ENCODE measurements at places on chromosomes 4 and X. TPM values are rescaled to one million over a fixed set of nuclear protein-coding genes. Genes with fewer than 3 reads are reported as not detected.

TAF7L gene
- total RNA-seq = not detected

PAGE5 gene
- total RNA-seq = not detected

ATP2B3 gene
- not detected for total RNA-seq

LONRF3 gene
- 27.6 TPM for total RNA-seq

CENPVL1 gene
- total RNA-seq = not detected

RASL11B gene
- total RNA-seq = 0.41 TPM

CT45A7 gene
- total RNA-seq = not detected

PWWP3B gene
- 0.44 TPM for total RNA-seq

GRCh38 chr4:36138220-36138619 lies 106.1 kb downstream of the ARAP2 start:
- H3K36me3 ChIP-seq = no peaks in the 10 kb centered on the region
- H3K4me3 ChIP-seq = no peak overlapping the region
- no peaks in the 10 kb centered on the region for H3K27me3 ChIP-seq
- no peaks in the 10 kb centered on the region for H3K4me1 ChIP-seq
- no peak overlapping the region for H3K27ac ChIP-seq

DNA sequence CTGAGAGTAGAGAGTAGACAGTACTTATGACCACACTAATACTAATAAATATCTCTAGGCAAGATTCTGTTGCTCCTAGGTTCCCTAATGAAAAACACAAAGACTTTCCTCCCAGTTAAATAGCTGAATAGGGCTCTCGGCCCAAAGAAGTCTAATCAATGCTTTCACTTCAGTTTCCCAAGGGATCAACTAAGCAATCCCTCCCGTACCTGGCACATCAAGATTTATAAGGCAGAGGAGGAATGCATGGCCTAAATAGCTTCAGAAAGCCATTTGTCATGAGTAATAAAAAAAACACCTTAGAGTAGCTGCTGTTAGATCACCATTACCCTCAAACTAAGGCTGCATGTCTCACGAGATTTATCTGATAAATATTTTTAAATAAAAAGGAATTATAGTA lies 56.8 kb upstream of the EXOC1L start:
- no peaks in the 10 kb centered on the region for H3K4me1 ChIP-seq
- no peak overlapping the region for H3K4me3 ChIP-seq
- H3K27ac ChIP-seq = no peak overlapping the region
- DNase-seq = no peak
- no peaks in the 10 kb centered on the region for H3K27me3 ChIP-seq

DNA sequence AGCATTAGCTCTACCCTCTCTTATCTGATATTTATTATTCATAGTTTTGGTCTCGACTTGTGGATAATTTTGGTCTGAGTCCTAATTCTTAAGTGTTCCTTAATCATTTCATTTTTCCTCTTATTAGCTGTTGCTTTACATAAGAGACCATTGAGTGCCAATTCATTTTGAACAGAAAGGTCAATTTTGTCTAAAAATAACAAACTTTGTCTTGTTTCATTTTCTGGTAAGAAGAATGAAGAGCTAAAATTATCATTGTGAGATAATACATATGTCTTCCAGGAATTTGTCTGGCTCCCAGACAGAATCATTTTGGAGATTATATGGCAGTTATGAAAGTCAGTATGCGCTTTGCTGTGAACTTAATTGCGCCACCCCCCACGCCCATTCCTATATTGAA lies 1471.8 kb downstream of the PCDH7 start:
- H3K36me3 ChIP-seq = no peaks in the 10 kb centered on the region
- H3K4me1 ChIP-seq = no peaks in the 10 kb centered on the region
- no peak overlapping the region for H3K27ac ChIP-seq
- DNase-seq = no peak
- H3K4me3 ChIP-seq = no peak overlapping the region
- H3K27me3 ChIP-seq = no peaks in the 10 kb centered on the region

- H3K27me3 ChIP-seq = no peaks in the 10 kb centered on the region
- no peak overlapping the region for H3K27ac ChIP-seq
- no peaks in the 10 kb centered on the region for H3K4me1 ChIP-seq
- no peaks in the 10 kb centered on the region for H3K36me3 ChIP-seq
These were observed 840.8 kb upstream of the HTR2C start for GRCh38 chrX:113743069-113743468.

DNA sequence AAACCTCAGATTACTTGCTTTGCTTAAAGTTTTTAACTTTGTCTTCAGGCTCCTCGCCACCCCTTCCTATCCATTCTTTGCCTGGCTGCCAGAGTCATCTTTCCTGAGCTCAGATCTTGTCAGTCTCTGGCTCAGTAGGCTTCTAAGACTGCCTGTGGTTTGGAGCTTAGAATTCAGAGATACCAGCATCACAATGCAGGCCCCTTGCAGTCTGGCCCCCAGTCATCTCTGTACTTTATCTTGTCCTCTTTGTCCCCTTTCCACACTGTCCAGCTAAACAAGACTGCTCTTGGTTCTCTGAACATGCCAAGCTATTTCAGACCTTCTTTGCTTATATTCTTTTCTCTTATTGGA lies 3.0 kb downstream of the KIAA0232 start:
- H3K27ac ChIP-seq = no peak overlapping the region
- no peak for DNase-seq
- peaks cover 42% of the 10 kb centered on the region for H3K4me1 ChIP-seq

GRCh38 chr4:110198049-110198434 lies 373 bp downstream of the ELOVL6 start:
- DNase-seq = no peak
- H3K27ac ChIP-seq = peak overlapping the region; percentile 24
- peak overlapping the region; percentile 96 for H3K4me3 ChIP-seq
- no peaks in the 10 kb centered on the region for H3K36me3 ChIP-seq

DNA sequence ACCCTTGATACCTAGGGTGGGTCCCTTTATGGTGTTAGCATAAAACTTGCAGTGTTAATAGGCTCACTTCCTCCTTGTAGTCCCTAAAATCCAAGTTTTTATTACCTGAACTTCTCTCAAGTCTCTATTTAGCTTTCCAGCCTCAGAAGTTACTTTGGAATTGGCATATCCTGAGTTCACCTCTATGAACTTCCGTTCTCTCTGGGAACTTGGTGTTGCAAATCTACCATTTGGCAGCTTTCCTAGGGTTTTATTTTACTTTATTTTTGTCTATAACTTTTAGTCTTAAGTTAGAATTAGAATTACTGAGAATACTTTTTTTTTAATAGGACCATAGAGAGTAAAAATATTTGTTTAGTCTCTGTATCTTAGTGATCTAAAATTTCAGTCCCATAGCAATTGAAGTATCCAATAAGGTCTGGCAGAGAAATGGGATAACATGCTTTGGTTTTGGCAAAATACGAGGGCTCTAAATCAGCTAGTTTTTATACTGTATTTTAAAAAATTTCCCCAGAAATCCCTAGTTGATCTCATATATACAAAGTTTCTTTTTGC lies 30.3 kb upstream of the NAF1 start:
- H3K36me3 ChIP-seq = no peaks in the 10 kb centered on the region
- H3K4me3 ChIP-seq = no peak overlapping the region
- no peaks in the 10 kb centered on the region for H3K27me3 ChIP-seq

- DNase-seq = no peak
- H3K27ac ChIP-seq = no peak overlapping the region
- H3K4me3 ChIP-seq = no peak overlapping the region
- H3K36me3 ChIP-seq = no peaks in the 10 kb centered on the region
These were observed 25.5 kb downstream of the GPAT3 start for GRCh38 chr4:83561381-83561780.

GRCh38 chrX:136055651-136056221 lies 70.5 kb downstream of the SLC9A6 start:
- peak overlapping the region; percentile 62 for H3K27ac ChIP-seq
- no peaks in the 10 kb centered on the region for H3K27me3 ChIP-seq
- DNase-seq = no peak
- no peaks in the 10 kb centered on the region for H3K36me3 ChIP-seq

DNA sequence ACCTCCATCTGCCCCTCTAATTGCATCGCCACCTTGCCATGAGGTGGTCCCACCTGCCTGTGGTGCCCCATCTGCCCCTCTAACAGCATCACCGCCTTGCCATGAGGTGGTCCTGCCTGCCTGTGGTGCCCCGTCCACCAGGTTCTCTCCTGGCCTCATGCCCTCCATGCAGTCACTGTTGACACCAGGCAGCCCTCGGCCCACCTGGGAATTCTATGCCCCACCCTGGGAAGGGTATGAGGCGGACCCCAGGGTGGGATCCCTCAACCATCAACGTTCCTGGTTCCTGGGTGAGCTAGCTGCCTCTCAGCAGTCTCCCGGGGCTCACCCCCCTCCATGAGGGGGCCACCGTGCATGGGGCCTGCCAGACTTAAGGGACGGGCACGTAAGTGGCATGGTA lies 38.9 kb downstream of the ACOX3 start:
- DNase-seq = peak; percentile 39
- H3K27me3 ChIP-seq = no peaks in the 10 kb centered on the region
- peak overlapping the region; percentile 53 for H3K27ac ChIP-seq
- no peak overlapping the region for H3K4me3 ChIP-seq
- H3K36me3 ChIP-seq = peaks cover 63% of the 10 kb centered on the region
- H3K4me1 ChIP-seq = peaks cover 14% of the 10 kb centered on the region

DNA sequence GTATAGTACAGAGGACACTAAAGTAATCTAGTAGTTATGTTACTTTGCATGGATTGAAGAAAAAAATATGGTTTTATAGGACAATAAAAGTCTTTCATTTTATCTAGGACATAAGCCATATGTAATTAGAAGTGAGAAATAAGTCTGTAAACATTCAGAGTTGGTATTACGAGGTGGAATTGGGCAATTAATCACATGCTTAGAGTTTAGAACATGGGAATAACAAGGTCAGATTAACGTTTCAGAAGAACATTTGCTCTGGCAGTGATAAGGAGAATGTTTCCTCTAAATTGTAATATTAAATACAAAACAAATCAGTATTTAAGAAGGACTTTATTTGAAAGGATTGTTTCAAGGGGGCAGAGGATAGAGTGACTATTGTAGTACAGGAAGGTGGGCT lies 15.6 kb upstream of the SULT1E1 start:
- no peaks in the 10 kb centered on the region for H3K27me3 ChIP-seq
- no peak for DNase-seq
- H3K4me3 ChIP-seq = no peak overlapping the region
- H3K36me3 ChIP-seq = no peaks in the 10 kb centered on the region

- no peak overlapping the region for H3K4me3 ChIP-seq
- no peak for DNase-seq
- H3K27me3 ChIP-seq = no peaks in the 10 kb centered on the region
- H3K4me1 ChIP-seq = no peaks in the 10 kb centered on the region
- H3K36me3 ChIP-seq = peaks cover 15% of the 10 kb centered on the region
These were observed 16.8 kb downstream of the SCFD2 start for GRCh38 chr4:53349091-53349491.

GRCh38 chrX:149060921-149061320 lies 444.2 kb downstream of the IDS start:
- no peak overlapping the region for H3K27ac ChIP-seq
- no peaks in the 10 kb centered on the region for H3K36me3 ChIP-seq
- H3K27me3 ChIP-seq = no peaks in the 10 kb centered on the region
- H3K4me3 ChIP-seq = no peak overlapping the region
- DNase-seq = no peak

DNA sequence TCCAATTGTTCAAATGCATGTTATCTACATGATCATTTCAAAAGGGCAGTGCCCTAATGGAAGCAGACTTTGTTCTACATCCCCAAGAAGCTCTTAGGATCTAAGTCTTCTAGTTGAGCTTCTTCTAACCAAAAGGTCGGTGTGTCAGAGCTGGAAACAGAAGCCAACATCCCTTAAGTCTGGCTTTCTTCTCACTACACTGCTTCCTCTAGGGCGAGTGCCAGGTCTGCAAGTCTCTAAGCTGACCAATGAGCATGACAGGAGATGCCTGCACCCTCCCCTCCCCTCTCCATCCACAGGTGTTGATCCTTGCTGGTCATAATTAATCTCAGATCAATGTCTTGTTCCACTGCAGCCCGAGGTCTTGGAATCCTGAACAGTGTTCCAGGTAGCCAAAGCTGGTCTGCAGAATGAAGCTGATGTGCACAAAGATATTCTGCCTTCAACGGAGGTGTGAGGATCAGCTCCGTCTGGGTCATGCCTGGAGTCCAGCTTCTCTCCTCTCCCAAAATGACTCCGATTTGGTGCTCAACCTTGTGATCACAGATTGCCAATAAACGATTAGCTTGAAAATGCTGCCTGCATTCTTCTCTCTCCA lies 44.1 kb downstream of the WDR1 start:
- H3K36me3 ChIP-seq = peaks cover 51% of the 10 kb centered on the region
- H3K27ac ChIP-seq = no peak overlapping the region
- H3K4me1 ChIP-seq = no peaks in the 10 kb centered on the region
- no peaks in the 10 kb centered on the region for H3K27me3 ChIP-seq
- no peak for DNase-seq
- H3K4me3 ChIP-seq = no peak overlapping the region

GRCh38 chrX:23937100-23937499 lies 29.3 kb downstream of the CXorf58 start:
- H3K27ac ChIP-seq = no peak overlapping the region
- no peaks in the 10 kb centered on the region for H3K4me1 ChIP-seq
- H3K27me3 ChIP-seq = no peaks in the 10 kb centered on the region

DNA sequence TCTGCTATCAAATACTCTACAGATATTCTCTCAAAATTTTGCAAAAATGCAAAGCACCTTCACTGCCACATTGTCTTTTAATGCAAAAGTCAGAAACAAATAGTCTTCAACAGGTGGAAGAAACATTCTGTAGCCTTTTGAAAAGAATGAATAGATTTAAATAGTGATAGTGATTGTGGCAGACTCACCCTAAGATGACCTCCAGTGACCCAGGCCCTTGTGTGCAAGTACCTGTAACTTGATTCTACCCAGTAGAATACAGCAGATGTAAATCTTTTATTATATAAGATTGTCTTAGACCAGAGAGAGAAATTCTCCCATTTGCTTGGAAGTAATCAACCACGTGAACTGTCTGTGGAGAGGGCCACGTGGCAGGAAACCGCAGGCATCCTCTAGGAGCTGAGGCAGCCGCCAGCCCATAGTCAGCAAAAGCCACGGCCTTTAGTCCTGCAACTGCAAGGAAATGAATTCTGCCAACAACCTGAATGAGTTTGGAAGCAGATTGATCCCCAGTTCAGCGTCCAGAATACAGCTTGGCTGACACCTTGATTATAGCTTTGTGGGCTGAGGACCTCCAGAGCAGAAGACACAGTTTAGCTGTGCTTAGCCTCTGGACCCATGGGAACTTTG lies 272.5 kb downstream of the ARHGAP10 start:
- H3K4me1 ChIP-seq = peaks cover 13% of the 10 kb centered on the region
- no peaks in the 10 kb centered on the region for H3K36me3 ChIP-seq
- H3K27me3 ChIP-seq = no peaks in the 10 kb centered on the region
- no peak overlapping the region for H3K4me3 ChIP-seq
- DNase-seq = no peak
- no peak overlapping the region for H3K27ac ChIP-seq

DNA sequence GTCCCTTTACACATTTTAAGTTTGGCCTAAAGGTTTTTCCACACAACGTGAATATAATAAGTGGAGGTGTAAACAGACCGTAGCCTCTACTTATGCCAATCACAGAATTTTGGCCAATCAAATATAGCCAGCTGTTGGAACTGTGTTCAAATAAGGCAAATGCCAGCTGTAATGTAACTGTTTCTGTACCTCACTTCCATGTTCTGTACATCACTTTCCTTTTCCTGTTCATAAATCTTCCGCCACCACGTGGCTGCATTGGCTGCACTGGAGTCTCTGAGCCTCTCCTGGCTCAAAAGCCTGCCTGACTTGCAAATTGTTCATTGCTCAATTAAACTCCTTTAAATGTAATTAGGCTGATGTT lies 105.1 kb upstream of the SMIM31 start:
- no peak overlapping the region for H3K4me3 ChIP-seq
- H3K27me3 ChIP-seq = no peaks in the 10 kb centered on the region

All from lower lobe of right lung (tissue), 2 donors.